ENCODE measurements at places on chromosomes 6 and 20.

DNA sequence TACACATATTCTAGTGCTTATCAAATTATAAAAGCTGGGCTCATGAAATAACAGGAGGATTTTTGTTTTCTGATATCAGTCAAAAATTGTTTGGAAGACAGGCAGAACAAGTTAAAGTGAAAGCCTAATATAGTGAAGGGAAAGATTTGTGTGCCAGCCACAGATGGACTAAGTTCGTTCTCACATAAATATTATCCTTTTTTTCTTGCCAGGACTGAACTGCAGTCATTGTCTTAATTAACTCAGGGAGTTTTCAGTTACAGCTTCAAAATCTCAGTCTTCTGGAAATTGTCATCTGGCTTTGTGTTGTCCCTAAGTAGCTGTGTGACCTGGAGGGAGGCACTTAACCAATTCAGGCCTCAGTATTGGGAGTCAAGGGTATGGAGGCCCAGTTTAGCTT, 40.7 kb downstream of the PLCB4 start:
- DNase-seq = no peak

DNA sequence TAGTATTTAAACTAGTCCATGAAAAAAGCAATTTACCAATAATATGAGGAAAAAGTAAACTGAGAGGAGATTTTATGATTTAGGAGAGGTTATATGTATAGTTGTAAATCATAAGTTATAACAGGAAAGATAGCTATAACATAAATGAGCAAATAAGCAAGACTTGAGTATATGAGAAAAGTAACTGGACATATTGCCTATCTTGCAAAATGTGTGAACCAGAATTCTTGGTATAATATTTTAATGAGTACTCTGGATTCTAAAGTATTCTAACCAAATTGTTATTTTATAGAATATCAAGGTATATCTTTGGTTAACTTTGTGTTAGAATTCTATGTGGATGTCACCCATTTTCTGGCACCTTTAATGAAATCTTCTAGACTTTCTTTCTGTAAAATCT, 124.6 kb downstream of the PHF3 start:
- DNase-seq = no peak

DNA sequence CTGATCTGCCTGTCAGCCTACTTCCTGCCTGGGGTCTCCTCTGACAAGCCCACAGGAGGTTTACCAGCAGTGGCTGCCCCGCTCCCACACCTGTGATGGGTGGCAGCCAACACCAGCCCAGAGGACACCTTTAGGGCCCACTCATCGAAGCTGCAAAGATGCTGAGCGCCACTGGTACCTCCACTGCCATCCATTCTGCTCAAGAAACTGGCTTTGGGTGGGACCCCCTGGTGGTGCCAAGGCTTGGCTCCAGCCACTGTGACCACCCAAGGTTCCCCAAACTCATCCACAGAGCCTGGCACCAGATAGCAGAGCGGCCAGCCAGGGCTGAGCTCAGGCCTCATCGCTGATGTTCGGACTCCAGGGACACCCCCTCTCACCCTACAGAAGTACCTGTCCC, 42.5 kb downstream of the PREX1 start:
- no peak for DNase-seq

DNA sequence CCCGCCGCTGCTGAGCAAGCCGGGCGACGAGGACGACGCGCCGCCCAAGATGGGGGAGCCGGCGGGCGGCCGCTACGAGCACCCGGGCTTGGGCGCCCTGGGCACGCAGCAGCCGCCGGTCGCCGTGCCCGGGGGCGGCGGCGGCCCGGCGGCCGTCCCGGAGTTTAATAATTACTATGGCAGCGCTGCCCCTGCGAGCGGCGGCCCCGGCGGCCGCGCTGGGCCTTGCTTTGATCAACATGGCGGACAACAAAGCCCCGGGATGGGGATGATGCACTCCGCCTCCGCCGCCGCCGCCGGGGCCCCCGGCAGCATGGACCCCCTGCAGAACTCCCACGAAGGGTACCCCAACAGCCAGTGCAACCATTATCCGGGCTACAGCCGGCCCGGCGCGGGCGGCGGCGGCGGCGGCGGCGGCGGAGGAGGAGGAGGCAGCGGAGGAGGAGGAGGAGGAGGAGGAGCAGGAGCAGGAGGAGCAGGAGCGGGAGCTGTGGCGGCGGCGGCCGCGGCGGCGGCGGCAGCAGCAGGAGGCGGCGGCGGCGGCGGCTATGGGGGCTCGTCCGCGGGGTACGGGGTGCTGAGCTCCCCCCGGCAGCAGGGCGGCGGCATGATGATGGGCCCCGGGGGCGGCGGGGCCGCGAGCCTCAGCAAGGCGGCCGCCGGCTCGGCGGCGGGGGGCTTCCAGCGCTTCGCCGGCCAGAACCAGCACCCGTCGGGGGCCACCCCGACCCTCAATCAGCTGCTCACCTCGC, 1.5 kb downstream of the ARID1B start:
- no peak for DNase-seq

DNA sequence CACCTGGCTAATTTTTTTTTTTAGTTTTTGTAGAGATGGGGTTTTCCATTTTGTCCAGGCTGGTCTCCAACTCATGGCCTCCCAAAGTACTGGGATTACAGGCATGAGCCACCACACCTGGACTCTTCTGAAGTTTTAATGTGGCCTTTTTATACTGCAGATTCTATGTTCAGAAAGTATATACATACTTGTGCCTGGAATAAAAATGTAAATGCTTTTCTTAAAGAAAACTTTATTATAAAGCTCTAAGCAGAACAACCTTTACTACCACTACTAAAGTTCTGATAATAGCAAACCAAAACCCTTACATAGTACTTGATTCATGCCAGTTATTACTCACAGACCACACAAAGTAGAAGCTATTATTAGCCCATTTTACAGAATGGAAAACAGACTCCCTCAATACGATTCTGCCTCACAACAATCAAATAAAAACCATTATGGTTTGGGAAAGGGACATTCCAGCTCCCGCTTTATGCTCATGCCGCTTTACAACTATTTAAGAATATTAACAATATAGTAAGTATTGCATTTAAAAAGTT, 5.3 kb downstream of the PHIP start:
- DNase-seq = no peak

DNA sequence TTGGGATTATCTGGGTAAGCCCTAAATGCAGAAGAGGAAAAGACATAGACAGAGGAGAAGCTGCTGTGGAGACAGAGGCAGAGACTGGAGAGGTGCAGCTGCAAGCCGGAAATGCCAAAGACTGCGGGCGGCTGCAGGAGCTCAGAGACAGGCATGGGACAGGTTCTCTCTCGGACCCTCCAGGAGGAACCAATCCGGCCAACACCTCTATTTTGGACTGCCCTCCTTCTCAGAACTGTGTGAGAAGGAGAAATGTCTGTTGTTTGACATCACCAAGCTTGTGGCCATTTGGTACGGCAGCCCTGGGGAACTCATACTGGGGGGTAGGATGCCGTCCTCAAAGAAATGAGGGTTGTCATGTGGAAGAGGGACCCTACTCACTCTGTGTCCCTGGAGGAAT, 95.0 kb downstream of the DHX35 start:
- no peak for DNase-seq

DNA sequence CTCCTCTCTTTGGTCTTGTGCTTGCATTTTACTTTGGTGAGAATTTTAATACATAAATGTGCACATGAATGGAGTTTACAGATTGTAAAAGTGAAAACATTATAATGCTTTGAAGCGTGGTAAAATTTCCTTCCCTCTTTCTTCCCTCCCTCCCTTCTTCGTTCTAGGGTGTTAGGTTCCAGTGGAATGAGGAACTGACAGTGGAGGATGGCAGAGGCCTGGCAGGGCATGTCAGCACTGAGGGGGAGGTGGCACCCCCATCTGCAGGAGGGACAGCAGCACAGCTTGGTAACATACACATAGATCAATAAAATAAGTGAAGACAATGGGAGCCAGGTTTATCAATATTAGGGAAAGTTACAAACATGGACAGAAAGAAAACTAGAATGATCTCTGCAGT, 47.5 kb downstream of the RNASET2 start:
- no peak for DNase-seq

DNA sequence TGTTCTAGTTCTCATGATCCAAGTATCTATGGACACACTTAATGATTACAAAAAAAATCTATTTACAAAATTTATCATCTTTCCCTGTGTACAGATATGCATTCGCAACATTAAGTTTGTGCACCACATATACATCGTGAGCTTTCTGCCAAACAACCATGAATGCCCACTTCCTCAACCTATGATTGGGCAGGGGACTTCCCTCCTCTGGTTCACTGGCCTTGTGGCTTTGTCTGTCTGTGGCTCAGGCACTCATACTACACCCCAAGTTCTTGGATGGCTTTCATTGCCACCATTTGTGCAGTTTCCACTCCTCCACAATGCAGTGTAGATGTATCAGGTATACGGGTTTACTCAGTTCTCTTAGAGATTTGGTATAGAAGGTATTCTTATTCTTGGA, 74.9 kb downstream of the HS3ST5 start:
- no peak for DNase-seq

GRCh38 chr6:157075549-157076450, 247.5 kb downstream of the TMEM242 start:
- DNase-seq = no peak

GRCh38 chr20:21520702-21521595, 7.1 kb upstream of the NKX2-2 start:
- DNase-seq = no peak

DNA sequence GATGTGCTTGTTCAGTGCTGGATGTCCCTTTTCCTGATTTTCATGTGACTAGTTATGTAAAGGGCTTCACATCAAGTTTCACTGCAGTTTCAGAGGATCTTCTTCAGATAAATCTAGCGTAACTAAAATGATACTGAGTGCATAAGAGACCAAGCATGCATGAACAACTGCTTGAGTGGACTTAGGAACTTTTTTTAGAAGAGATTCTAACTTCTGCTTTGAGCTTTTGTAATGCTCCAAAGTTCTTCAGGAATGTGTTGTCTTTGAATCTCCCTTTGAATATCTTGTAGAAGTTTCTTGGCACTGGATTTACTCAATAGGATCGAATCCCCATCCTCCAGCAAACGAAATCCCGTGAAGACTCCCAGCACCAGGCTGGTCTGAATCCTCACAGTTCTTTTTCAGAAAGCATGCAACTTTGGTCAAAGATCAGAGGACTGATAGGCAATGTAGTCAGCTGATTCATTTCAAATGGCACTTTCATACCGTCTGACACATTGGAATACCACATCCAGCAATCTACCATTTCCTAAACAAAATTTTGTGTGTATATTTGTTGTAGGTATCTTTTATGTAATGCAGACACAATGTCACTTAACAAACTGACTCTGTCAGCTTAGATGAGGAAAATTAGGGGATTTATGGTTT, 33.2 kb downstream of the ENPP1 start:
- no peak for DNase-seq

- DNase-seq = no peak
Observed at GRCh38 chr6:157020398-157020797, 243.2 kb downstream of the ARID1B start.

GRCh38 chr20:49282584-49283171, 4.8 kb upstream of the ZNFX1 start:
- no peak for DNase-seq

DNA sequence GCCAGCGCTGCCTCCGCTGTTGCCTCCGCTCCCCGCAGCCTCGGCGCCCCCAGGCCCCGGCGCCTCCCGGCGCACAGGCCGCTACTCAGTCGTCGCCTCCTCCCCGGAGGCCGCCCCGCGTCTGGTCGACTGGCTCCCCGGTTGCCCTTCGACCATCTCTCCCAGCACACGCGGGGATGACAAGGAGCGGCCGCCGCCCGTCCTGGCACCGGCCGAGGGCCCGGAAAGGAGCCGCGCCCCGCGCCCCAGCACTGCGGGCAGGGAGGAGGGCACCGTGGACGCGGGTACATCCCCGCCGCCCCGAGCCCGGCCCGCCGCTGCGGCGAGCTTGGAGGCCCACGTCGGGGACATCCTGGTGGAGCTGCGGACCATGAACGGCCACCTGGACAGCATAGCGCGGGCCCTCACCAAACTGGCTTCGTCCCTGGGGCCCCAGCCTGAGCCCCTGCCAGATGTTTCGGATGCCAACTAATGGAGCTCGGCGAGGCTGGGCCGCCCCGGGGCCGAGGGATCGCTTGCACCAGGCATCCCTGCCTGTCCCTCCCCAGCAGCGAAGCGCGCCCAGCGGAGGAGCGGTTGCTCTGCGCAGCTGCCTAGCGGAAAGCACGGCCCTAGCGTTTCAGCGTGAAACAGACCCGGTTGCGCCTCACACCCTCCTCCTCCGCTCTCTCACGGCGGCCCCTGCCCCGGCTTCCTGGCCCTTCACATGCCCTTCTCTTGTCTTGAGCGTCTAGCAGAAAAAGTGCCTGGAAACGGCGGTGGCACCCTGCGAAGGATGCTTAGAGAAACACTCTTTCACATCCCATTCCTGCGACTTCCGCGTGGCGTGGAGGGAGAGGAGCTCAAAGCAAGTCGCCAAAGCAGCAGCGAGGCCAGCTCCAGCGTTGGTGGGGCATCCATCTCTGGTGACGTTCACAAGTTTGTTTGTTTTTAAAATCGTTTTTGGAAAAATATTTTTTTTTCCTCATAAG, 285.8 kb upstream of the SUPT3H start:
- no peak for DNase-seq

- no peak for DNase-seq
Observed at GRCh38 chr6:166570929-166571713, 15.4 kb downstream of the RAMACL start.

- peak; percentile 76 for DNase-seq
Observed at GRCh38 chr20:51660672-51661608, 107.2 kb downstream of the ATP9A start.

- no peak for DNase-seq
Observed at GRCh38 chr6:158649289-158650143, at the start of gene SYTL3. Gene SYTL3, plus strand, starts transcription at chr6:158650054. Its CDS starts 13,215 bp downstream, at chr6:158663269.

DNA sequence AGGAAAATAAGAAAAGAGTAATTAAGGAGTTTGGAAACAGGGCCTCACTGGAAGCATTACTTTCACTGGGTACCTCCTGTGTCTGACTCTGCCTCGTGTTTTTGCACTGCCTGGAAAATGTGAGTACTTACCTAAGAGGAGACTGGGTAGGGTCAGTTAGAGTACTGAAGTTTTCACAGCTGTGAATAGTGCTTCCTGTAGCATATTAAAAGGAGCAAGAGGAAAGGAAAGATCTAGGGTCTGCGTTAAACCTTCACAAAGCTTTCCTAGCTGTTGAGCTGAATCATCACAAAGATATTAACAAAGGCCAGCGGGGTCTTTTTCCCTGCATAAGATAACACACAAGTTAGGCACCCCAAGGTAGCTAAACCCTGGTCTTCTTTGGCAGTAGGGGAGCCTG, 82.3 kb downstream of the MLIP start:
- DNase-seq = no peak

- DNase-seq = no peak
Observed at GRCh38 chr20:57225830-57226229, 40.6 kb downstream of the BMP7 start.

GRCh38 chr6:56864171-56864616, 90.7 kb upstream of the BEND6 start:
- no peak for DNase-seq

- DNase-seq = no peak
Observed at GRCh38 chr6:27816906-27817305, 95.3 kb downstream of the OR2B2 start.

GRCh38 chr20:62602550-62602949, 39.8 kb upstream of the SLCO4A1 start:
- no peak for DNase-seq

All from HTR-8/SVneo (cell line).